Testis (tissue), 5 donors: ENCODE measurements at places on chromosomes 6 and 20. TPM values are rescaled to one million over a fixed set of nuclear protein-coding genes. Genes with fewer than 3 reads are reported as not detected.

The SLC35F1 gene
- 1.8 TPM for total RNA-seq

The BEND3 gene
- 6.9 TPM for total RNA-seq

The PDRG1 gene
- 37.5 TPM for total RNA-seq

The SLC18B1 gene
- total RNA-seq, result 3.6 TPM

The NKAPL gene
- total RNA-seq, result 19.1 TPM

The OPRM1 gene
- 4.0 TPM for total RNA-seq

- H3K4me3 ChIP-seq, result no peak overlapping the region
- no peak for DNase-seq
- H3K27me3 ChIP-seq, result no peaks in the 10 kb centered on the region
- no peaks in the 10 kb centered on the region for H3K36me3 ChIP-seq
- no peaks in the 10 kb centered on the region for H3K4me1 ChIP-seq
Measured at GRCh38 chr6:151624071-151624470, 130.3 kb downstream of the CCDC170 start.

DNA sequence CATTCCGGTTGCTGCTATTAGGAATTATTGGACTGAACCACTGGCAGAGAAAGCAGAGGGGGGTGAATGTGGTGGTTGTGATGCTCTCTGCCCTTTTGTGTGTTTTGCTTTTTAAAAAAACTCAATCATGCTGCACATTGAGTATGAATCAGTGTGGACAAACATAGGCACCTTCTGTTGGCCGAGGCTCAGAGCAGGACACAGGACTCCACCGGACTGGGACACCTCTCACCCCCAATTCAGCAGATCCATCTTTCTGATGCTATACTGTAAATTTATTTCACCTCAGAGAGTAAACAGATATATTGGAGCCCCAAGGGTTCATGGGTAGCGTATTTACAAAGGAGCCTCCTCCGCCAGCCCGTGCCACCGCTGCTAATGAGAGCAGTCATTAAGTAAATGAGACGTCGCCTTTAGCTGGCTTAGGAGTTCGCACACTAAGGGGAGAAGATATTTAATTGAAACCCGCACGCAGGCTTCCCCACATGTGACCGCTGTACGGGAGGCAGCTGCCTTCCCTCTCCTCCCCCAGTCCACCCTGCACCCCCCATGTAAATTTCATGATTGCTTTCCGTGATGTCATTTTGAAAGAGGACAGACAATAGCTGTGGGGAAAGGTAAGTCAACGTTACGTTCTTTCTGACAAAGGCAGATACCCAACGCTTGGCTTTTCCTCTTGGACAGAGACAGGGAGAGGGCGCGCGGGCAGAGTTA lies at the start of gene MYT1:
TSS of gene MYT1 (plus strand) at position 330 of the 714 bp plus-strand sequence. CDS start 34,410 bp downstream, outside the sequence.
- no peaks in the 10 kb centered on the region for H3K27me3 ChIP-seq
- H3K4me1 ChIP-seq, result no peaks in the 10 kb centered on the region
- no peak within 1 kb of the TSS for H3K4me3 ChIP-seq

GRCh38 chr6:97919631-97920030 lies 636.6 kb upstream of the MMS22L start:
- H3K27me3 ChIP-seq, result no peaks in the 10 kb centered on the region
- no peaks in the 10 kb centered on the region for H3K36me3 ChIP-seq
- H3K27ac ChIP-seq, result no peak overlapping the region
- DNase-seq, result no peak

- no peaks in the 10 kb centered on the region for H3K36me3 ChIP-seq
- no peak overlapping the region for H3K27ac ChIP-seq
- no peaks in the 10 kb centered on the region for H3K4me1 ChIP-seq
- no peaks in the 10 kb centered on the region for H3K27me3 ChIP-seq
- no peak overlapping the region for H3K4me3 ChIP-seq
Measured at GRCh38 chr6:70849348-70850069, 107.4 kb downstream of the B3GAT2 start.

DNA sequence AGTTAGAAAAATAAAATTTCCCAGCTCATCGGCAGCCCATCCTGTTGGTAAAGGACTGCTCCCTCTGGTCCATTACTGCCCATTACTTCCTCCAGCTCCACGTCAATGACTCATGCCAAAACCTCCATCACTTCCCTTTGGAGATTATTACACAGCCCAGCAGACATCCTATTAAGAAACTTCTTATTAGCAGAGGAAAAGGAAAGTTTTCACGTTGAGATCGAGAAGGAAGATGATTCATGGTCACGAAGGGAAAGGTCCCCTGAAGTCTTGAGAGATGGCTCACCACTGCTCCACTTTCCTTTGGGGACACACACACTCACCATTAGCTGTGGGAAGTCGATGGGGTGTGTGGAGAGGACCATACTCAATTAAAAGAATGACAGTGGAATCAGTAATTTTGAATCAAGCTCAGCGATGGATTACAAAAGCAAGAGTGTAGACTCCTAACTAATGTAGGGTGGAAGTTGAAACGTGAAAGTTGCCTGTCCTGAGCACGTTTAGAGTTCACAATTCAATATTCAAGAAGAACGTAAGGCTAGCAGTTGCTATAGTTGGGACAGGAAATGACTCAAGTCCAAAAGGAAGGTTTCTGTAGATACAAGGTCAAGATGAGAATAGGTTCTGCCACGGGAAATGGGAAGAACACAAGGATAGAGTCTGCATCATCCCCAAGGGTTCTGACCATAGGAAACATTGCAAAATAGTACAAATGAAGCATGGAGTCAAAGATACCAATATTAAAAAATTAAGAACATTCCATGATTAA lies 21.6 kb downstream of the SASH1 start:
- H3K27me3 ChIP-seq, result no peaks in the 10 kb centered on the region
- no peak overlapping the region for H3K4me3 ChIP-seq
- no peak for DNase-seq
- H3K4me1 ChIP-seq, result peaks cover 3% of the 10 kb centered on the region
- no peaks in the 10 kb centered on the region for H3K36me3 ChIP-seq
- no peak overlapping the region for H3K27ac ChIP-seq

GRCh38 chr6:34332251-34333198 lies 59.9 kb downstream of the NUDT3 start:
- no peaks in the 10 kb centered on the region for H3K36me3 ChIP-seq
- no peak overlapping the region for H3K27ac ChIP-seq
- no peaks in the 10 kb centered on the region for H3K4me1 ChIP-seq
- H3K4me3 ChIP-seq, result no peak overlapping the region
- DNase-seq, result no peak
- H3K27me3 ChIP-seq, result no peaks in the 10 kb centered on the region

GRCh38 chr6:136378888-136379287 lies 89.2 kb upstream of the BCLAF1 start:
- no peak for DNase-seq
- H3K27ac ChIP-seq, result no peak overlapping the region
- H3K27me3 ChIP-seq, result no peaks in the 10 kb centered on the region
- H3K4me1 ChIP-seq, result peaks cover 20% of the 10 kb centered on the region

DNA sequence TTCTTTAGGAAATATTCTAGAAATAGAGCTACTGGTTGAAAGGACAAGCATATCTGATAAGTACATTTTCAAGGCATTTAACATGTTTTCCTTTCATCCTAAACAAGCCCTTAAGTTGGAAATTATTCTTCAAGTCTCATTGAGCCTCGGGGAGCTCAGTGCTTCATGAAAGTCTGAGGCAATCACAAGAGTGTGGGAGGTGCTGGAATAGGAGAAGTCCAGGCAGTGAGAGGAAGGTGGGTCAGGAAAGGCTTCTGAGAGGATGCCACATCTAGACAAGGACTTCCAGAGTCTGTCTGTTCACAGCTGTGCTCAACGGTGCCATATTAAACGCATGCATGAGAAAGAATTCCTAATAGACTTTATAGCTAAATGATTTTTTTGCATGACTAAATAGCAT lies 69.8 kb downstream of the CD83 start:
- H3K4me3 ChIP-seq, result no peak overlapping the region
- no peak overlapping the region for H3K27ac ChIP-seq
- H3K27me3 ChIP-seq, result no peaks in the 10 kb centered on the region
- H3K4me1 ChIP-seq, result no peaks in the 10 kb centered on the region
- DNase-seq, result no peak

- H3K36me3 ChIP-seq, result no peaks in the 10 kb centered on the region
- no peak for DNase-seq
- no peaks in the 10 kb centered on the region for H3K27me3 ChIP-seq
- H3K4me1 ChIP-seq, result peaks cover 3% of the 10 kb centered on the region
Measured at GRCh38 chr6:961407-961960, 268.5 kb upstream of the EXOC2 start.

GRCh38 chr6:33827546-33828451 lies 24.0 kb upstream of the MLN start:
- H3K27ac ChIP-seq, result no peak overlapping the region
- H3K36me3 ChIP-seq, result no peaks in the 10 kb centered on the region
- peaks cover 7% of the 10 kb centered on the region for H3K4me1 ChIP-seq
- no peak overlapping the region for H3K4me3 ChIP-seq

DNA sequence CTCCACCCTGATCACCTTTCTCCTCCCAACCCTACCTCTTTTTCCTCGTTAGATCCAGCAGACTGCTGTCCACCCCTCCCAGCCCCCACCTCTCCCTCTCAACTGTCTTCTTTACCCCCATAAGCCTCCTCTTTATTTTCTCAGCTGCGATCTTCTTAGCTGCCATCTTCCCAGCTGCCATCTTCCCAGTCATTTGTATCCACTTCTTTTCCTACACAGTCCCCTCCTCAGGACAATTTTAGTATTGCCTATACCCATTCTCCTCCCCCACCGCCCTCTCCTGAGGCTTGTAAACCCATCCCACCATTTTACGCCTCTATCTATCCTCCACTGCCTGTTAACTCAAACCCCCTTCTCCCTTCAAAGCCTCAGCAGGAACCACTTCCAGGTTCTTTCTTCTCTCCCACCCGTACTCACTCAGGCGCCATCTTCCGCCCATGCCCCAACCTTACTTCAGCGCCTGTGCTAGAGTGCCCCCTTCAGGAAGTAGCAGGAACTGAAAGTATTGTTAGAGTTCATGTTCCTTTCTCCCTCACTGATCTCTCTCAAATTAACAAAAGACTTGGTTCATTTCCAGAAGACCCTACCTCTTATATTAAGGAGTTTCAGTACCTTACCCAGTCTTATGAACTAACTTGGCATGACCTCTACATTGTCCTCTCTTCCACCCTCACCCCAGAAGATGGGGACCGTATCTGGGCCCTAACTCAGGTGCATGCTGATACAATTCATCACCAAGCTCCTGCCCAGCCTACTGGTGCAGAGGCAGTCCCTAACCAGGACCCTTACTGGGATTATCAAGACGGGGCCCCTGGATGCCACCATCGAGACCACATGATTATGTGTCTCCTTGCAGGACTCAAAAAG lies 236.0 kb downstream of the ADGRG6 start:
- H3K27ac ChIP-seq, result no peak overlapping the region
- no peaks in the 10 kb centered on the region for H3K27me3 ChIP-seq
- H3K36me3 ChIP-seq, result no peaks in the 10 kb centered on the region
- H3K4me3 ChIP-seq, result peak overlapping the region; percentile 29

- no peak for DNase-seq
- no peaks in the 10 kb centered on the region for H3K27me3 ChIP-seq
- peaks cover 48% of the 10 kb centered on the region for H3K4me1 ChIP-seq
Measured at GRCh38 chr20:34526466-34526865, 10.2 kb downstream of the DYNLRB1 start.

- no peaks in the 10 kb centered on the region for H3K27me3 ChIP-seq
- DNase-seq, result no peak
- H3K27ac ChIP-seq, result no peak overlapping the region
- no peak overlapping the region for H3K4me3 ChIP-seq
- H3K36me3 ChIP-seq, result no peaks in the 10 kb centered on the region
Measured at GRCh38 chr6:83921315-83921714, 61.8 kb downstream of the CYB5R4 start.

- peaks cover 15% of the 10 kb centered on the region for H3K4me1 ChIP-seq
- DNase-seq, result peak; percentile 4
- H3K27me3 ChIP-seq, result no peaks in the 10 kb centered on the region
- no peaks in the 10 kb centered on the region for H3K36me3 ChIP-seq
- no peak overlapping the region for H3K4me3 ChIP-seq
Measured at GRCh38 chr20:34582911-34583310, 24.4 kb downstream of the MAP1LC3A start.

- H3K4me3 ChIP-seq, result peak within 1 kb of the TSS; percentile 88
- peak within 1 kb of the TSS; percentile 85 for H3K27ac ChIP-seq
- no peaks in the 10 kb centered on the region for H3K36me3 ChIP-seq
- peaks cover 7% of the 10 kb centered on the region for H3K4me1 ChIP-seq
Measured at GRCh38 chr6:148746363-148747144, at the start of gene UST. UST (plus strand) TSS chr6:148747030; CDS start chr6:148747431, 401 bp downstream.

GRCh38 chr6:129073691-129074395 lies 190.9 kb downstream of the LAMA2 start:
- H3K4me3 ChIP-seq, result no peak overlapping the region
- H3K4me1 ChIP-seq, result no peaks in the 10 kb centered on the region
- no peaks in the 10 kb centered on the region for H3K36me3 ChIP-seq
- H3K27ac ChIP-seq, result peak overlapping the region; percentile 10

DNA sequence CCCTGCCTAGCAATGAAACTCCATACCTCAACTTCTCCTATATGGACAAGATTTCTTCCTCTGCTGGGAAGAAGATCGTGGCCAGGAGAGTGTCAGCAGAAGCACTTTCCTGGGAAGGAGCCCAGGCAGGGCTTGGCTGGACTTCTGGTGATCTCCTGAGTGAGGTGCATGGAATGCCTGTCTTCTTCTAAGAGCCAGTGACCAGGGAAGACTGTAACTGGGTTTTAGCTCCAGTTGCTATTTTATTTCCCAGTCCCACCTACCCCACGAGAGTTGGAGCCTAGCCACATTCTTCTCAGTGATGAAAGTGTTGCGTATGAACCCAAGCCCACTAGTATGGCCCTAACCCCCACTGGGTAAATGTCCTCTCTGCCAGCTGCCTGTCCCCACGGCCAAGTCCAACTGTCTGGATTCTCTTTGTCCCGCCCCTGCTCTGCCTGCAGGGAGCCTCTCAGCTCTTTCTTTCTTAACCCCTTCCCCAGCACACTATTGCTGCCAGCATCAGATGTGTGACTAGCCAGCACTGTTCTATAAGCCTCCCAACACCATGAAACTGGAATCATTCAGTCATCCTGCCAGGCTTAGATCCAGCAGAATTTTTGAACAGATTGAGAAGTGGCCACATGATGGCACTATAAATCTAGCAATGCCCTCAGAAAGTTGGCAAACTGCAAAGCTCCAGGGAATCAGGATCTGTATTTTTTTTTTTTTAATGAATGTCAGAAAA lies 69.8 kb upstream of the FAM184A start:
- no peak overlapping the region for H3K27ac ChIP-seq
- peak; percentile 40 for DNase-seq

- no peak overlapping the region for H3K4me3 ChIP-seq
- H3K4me1 ChIP-seq, result peaks cover 18% of the 10 kb centered on the region
- H3K27ac ChIP-seq, result no peak overlapping the region
- DNase-seq, result no peak
Measured at GRCh38 chr20:40275738-40276137, 413.3 kb downstream of the MAFB start.

GRCh38 chr6:105645156-105645555 lies 242.3 kb upstream of the PREP start:
- no peak overlapping the region for H3K4me3 ChIP-seq
- no peaks in the 10 kb centered on the region for H3K36me3 ChIP-seq
- H3K4me1 ChIP-seq, result no peaks in the 10 kb centered on the region

- no peaks in the 10 kb centered on the region for H3K36me3 ChIP-seq
- H3K4me1 ChIP-seq, result no peaks in the 10 kb centered on the region
- DNase-seq, result no peak
- no peaks in the 10 kb centered on the region for H3K27me3 ChIP-seq
- no peak overlapping the region for H3K27ac ChIP-seq
- H3K4me3 ChIP-seq, result no peak overlapping the region
Measured at GRCh38 chr6:105821777-105822176, 264.4 kb upstream of the PRDM1 start.

GRCh38 chr20:46488451-46488850 lies 24.9 kb downstream of the ZNF334 start:
- DNase-seq, result no peak
- H3K36me3 ChIP-seq, result no peaks in the 10 kb centered on the region
- H3K27me3 ChIP-seq, result no peaks in the 10 kb centered on the region
- no peak overlapping the region for H3K4me3 ChIP-seq
- no peaks in the 10 kb centered on the region for H3K4me1 ChIP-seq
